ENCODE measurements at places on chromosomes 7 and 10.

DNA sequence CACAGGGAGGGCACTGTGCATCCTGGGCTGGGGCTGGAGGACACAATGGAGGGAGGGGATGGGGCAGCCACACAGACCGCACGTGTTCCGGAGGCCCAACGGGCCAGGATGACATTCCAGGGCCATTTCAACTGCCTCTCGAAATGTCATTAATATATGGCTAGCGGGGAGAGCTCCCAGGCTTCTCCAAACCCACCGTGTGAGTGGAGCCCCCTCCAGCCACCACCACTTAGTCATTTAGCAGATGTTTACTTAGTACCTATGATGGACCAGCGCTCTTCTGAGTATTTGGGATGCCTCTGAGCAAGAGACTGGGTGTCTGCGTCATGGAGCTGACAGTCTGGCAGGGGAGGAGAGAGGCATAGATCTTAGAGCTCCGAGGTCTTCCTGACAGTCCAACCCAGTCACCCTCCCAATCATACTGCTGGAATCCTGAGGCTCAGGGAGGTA lies 107.3 kb downstream of the ZMIZ1 start:
- no peak for DNase-seq

DNA sequence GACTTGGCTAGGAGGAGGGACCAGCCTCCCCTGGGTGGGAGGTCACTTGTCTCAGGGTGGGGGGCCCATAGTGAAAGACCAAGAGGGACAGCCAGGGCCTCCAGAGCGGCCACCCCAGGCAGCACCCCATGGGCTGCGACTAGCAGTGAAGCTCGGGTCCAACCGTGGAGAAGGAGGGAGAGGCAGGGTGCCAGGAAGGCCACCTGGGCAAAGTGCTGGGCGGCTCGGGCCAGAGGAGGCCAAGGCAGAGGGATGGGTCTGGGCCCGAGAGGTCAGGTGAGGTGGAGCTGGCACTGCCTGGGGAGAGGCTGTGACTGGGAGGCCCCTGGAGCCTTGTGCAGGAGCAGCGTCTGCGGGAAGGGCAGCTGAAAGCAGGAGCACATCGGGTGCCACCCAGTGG lies 41.8 kb downstream of the CLRN3 start:
- no peak for DNase-seq

DNA sequence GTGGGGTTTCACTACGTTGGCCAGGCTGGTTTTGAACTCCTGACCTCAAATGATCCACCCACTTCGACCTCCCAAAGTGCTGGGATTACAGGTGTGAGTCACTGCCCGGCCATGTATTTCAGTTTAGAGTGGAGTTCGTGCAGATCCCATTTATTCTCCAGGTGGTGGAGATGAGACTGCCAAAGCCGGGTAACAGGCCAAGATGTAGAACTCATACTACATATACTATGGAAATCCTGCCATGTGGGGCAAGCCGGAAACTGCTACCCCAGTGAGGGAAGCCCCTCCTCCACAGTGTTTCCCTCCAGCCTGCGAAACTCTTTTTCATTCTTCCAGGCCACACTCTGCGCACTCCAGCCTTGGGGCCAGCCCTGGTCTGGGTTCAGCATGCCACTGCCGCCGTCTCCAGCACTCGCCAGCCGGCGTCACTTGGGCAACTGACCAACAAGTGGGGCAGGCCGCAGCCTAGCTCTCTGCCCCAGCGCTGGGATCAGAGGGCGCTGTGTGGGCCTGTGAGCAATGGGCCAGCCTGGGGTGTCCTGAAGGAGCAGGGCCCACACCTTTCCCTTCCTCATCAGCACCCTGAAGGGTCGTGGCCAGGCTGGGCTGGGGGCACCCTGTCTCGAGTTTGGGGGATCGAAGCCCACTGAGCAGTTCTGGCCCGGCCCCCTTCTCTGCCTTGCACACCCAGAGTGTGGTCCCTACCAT lies 122.0 kb downstream of the TRRAP start:
- no peak for DNase-seq

DNA sequence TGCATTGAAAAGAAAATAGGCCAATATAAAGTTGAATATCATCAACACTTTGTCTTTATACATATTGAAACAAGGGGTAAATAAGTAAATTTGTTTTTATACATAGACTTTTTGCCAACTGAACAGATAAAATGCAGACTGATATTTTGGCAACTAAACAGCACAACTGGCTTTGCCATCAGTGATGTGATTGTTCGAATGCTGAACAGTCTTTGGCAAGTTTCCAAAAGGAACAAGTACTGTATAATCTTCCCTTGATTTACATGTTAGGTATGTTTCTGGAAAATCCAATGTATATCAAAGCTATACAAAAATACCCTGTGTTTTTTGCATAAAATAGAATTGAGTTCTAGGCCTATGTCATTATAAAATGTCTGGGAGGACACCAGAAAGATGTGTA lies 18.2 kb upstream of the ANKRD1 start:
- no peak for DNase-seq

- no peak for DNase-seq
These were observed 108.7 kb upstream of the ADAM12 start for GRCh38 chr10:126496771-126497545.

GRCh38 chr7:582931-583330 lies 63.3 kb upstream of the PDGFA start:
- no peak for DNase-seq

DNA sequence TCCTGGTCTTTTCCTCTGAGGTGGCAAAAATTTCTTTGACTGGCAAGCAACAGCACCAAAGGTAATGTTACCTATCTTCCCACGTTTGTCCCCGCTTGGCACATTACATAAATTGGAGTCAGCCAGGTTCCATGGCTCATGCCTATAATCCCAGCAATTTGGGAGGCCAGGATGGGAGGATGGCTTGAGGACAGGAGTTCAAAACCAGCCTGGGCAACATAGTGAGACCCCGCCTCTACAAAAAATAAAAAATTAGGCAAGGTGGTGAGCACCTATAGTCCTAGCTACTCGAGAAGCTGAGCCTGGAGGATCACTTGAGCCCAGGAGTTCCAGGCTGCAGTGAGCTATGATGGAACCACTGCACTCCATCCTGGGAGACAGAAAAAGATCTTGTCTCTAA lies 139.5 kb downstream of the IDE start:
- no peak for DNase-seq

DNA sequence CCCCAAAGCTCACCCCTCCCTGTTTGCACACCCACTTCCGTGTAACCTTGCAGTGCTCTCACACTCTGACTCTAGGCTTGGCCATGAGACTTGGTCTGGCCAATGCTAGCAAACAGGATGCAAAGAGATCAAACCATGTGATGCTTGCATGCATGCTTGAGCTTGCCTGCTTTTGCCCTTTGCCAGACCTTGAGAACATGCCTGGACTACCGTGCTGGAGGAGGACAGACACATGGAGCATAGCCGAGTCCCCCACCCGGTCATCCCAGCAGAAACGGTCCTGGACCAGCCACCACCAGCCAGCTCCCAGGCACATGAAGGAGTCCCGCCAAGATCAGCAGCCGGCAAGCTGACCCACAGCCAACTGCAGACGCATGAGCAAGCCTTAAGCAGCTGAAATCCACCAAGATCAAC lies 23.4 kb downstream of the PYROXD2 start:
- no peak for DNase-seq

GRCh38 chr10:96250349-96250748 lies 21.0 kb downstream of the BLNK start:
- DNase-seq = no peak

DNA sequence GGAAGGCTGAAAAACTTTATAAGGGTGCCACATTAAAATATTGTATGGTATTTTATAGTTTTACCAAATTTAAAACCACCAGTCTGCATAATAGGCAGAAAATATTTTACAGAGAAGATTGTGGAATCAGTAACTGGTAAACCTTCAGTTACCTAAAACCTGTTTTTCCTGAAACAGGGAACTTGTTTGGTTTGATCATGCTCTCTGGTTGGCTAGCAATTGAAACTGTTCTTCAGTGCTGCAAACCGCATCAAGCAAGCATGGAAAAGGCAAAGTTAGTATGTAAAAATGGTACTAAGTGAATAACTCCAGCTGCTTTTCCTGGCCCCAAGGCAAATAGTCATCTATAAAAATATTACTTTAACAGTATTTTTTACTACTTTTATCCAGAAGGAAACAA lies 316.9 kb upstream of the LRRN3 start:
- no peak for DNase-seq

GRCh38 chr10:15842556-15843169 lies 17.6 kb downstream of the MINDY3 start:
- no peak for DNase-seq

GRCh38 chr7:150908173-150908572 lies 55.9 kb downstream of the AOC1 start:
- DNase-seq = no peak

GRCh38 chr10:69214666-69215131 lies 5.4 kb upstream of the HKDC1 start:
- DNase-seq = no peak

DNA sequence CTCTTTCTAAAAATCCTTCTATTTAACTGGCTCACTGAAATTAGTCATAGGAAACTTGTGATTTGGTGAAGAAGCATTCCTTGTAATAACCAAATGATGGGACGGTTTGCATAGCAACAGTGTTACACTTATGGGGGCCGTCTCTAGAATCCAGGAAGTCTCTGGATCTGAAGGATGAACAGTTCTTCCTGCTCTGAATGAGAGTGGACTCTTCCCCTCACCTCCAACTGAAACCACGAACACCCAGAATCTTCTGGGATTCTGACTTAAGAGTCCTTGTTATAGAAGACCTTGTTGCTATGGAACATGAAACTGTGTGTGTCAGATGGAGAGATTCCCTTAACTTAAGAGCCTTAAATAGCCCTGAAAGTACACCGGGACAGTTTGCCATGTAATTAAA lies 23.2 kb downstream of the NOLC1 start:
- no peak for DNase-seq

DNA sequence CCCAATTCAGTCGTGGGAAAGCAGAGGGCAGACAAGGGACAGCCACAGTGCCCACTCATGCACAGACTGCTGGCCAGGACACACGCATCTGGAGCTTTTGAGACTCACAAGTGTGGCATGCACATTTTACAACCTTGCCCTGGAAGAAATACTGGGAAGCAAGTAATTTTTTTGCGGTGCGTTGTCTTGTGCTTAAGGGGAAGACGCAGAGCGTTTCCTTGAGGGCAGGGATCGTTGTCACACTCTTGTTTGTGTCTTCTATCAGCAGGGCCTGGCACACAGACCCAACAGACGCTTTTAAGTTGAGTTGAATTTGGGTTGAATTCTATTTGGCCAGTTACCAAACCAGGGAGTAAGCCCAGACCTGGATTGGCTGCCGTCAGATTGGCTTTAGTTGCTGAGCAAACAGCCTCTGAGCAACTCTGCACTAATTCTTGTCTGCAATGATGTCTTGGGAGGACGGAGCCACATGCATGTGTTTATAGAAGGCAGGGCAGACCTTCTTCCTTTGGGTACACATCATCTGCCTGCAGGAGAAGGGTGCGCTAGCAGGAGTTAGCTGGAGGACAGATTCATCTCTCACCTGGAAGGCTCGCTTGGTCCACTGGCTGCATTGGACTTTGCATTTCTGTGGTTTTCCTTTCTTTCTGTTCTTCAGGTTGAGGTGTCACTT lies 38.4 kb downstream of the IL2RA start:
- DNase-seq = no peak

GRCh38 chr7:10429511-10429910 lies 544.2 kb upstream of the PHF14 start:
- no peak for DNase-seq

- DNase-seq = no peak
These were observed 298.0 kb downstream of the CDK14 start for GRCh38 chr7:90894122-90894521.

- DNase-seq = no peak
These were observed 187.9 kb downstream of the PLXDC2 start for GRCh38 chr10:20004087-20004523.

DNA sequence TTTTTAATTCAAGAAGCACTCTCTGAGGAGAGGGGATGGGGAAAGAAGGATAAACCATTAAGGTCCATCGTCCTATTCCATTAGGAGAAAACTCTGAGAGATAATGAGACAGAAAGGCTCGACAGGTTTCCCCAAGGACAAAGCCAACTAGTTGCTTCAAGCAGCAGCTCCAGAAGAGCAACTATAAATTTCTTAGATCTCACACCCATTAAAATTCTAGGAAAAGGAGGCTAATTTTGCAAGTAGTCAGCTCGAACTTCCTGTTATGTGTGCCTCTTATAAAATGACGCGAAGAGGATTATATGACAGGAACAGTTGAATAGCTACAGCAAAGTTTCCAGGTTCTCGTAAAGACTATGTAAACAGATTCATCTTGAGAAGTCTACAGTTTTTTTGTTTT lies 52.0 kb upstream of the ST8SIA6 start:
- no peak for DNase-seq

- DNase-seq = no peak
These were observed 186.8 kb downstream of the COBL start for GRCh38 chr7:51129527-51130472.

GRCh38 chr10:42972946-42973345 lies 103.9 kb upstream of the RET start:
- DNase-seq = no peak

- DNase-seq = no peak
These were observed 257.0 kb upstream of the ZNF32 start for GRCh38 chr10:43905512-43906236.

DNA sequence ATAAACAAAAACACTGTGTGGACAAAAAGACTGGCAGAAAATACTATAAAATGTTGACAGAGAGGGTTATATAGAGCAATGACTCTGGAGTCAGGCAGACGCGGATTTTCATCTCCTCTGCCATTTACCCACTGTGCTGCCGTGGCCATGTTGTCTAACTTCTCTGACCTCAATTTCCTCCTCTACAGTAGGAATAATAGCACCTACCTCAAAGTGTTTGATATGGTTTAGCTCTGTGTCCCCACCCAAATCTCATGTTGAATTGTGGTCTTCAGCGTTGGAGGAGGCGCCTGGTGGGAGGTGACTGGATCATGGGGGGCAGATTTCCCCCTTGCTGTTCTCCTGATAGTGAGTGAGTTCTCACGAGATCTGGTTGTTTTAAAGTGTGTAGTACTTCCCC lies 78.2 kb upstream of the CALN1 start:
- DNase-seq = no peak

- no peak for DNase-seq
These were observed 79.1 kb upstream of the RET start for GRCh38 chr10:42997849-42998165.

- no peak for DNase-seq
These were observed 28.8 kb upstream of the ZFAND2A start for GRCh38 chr7:1188720-1189294.

GRCh38 chr7:128161466-128162125 lies 79.5 kb upstream of the LEP start:
- DNase-seq = no peak

- DNase-seq = no peak
These were observed 336.8 kb upstream of the IGFBP3 start for GRCh38 chr7:46257761-46258448.

GRCh38 chr7:68682910-68683309 lies 915.4 kb upstream of the AUTS2 start:
- no peak for DNase-seq

DNA sequence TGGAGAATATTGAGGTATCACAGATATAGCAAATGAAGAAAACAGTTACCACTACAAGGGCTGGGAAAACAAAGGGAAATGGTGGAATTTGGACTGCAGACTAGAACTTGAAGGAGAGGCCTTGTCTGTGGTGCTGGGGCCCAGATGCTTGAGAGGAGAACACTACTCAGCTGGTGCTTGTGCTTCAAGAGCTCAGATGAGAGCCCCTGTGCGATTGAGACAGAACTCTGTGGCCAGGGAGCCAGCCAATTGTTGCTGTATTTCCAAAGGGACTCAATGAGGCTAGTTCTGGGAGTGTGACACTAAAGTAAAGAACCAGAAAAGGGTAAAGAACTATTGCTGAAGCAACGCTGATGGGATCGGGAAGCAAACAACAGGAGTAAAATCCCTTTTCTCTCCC lies 406.5 kb upstream of the SEMA3D start:
- DNase-seq = no peak
